ENCODE measurements at places on chromosomes 2 and 18. TPM values are rescaled to one million over a fixed set of nuclear protein-coding genes. Genes with fewer than 3 reads are reported as not detected.

DNA sequence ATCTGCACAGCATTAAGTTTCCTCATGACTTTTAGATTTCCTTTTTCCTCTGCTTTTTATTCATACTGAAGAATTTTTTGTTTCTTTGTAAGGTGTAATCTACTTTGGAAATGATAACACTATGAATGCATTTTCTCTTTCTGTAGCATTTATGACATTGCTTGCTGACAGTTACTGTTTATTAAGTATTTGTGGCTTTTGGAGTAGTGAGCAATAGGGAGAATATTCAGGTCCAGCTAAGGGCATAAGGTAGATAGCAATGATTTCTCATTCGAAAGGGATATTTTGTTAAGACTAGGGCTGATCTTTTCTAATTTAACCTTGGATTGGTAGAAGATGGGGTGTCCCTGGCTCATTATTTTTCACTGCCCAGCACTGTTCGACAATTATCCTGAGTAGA, 80.3 kb downstream of the XRCC5 start:
- no peak for DNase-seq

DNA sequence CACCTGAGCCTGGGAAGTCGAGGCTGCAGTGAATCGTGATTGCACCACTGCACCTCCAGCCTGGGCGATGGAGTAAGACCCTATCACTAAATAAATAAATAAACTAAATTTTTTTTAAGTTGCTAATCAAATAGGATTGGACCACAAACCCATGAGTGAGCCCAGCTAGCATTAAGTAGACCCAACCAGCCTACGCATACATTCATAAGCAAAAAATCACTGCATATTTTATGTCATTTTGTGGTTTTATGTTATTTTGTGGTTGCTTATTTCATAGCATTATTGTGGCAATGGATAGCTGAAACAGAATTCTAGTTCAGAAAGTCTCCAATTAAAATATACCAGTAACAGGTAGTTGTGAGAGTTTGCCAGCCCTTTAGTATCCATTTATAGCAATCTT, 29.1 kb upstream of the ZC3H15 start:
- no peak for DNase-seq

DNA sequence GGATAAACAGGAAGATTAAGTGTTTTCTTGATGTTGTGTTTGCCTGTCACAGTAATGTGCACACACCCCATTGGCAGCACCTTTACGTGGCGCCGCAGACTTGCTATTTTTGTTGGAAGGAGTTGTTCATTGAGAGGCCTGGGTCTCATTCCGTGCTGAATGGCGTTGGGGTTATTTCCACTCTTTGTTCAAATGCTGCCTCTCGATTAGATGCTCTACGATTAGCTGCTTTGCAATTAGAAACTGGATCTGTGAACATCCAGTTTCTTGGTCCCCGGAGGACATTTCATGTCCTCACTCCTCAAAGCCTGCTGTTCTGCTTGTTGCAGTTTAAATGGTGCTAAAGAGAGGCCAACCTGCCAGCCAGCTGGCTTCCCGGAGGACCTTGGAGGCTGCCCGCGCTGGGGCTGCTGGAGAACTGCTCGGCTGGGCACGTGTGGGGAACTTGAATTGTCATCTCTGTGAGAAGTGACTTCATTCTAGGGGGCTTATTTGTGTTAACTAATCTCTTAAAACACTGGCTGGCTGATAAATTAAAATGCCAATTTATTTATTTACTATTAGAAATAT, 117.4 kb upstream of the NABP1 start:
- no peak for DNase-seq

DNA sequence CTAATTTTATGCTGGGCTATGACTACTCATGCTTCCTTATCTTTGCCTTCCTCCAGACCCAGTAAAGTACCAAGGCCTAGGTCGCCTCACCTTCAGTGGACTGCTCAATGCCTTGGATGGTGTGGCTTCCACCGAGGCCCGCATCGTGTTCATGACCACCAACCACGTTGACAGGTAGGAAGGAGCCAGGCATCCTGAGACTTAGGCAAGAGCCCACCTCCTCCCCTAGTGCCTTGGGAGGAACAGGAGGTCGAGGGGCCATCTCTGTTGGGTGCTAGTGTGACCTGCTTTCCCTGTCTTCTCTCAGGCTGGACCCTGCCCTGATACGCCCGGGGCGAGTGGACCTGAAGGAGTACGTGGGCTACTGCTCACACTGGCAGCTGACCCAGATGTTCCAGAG, 3.3 kb downstream of the BCS1L start:
- DNase-seq: no peak

DNA sequence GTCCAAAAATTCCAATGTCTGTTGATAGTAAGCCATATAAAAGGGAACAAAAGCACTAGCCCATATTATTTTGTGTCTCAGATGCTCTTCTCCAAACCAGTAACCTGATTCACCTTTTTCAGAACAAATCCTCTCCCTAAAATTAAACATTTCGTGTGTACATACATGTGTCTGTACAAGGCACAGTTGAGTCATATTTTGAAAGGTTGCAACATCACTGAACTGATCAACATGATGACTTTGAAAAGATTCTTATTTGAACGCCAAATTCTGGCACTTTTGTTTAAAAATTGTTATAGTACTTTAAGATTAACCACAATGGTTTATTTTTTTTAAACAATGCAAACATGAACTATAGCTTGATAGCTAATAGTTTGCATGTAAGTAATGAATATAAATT, 102.5 kb downstream of the RIT2 start:
- DNase-seq: no peak

GRCh38 chr2:65722028-65722778, 289.8 kb upstream of the SPRED2 start:
- DNase-seq: peak; percentile 3

DNA sequence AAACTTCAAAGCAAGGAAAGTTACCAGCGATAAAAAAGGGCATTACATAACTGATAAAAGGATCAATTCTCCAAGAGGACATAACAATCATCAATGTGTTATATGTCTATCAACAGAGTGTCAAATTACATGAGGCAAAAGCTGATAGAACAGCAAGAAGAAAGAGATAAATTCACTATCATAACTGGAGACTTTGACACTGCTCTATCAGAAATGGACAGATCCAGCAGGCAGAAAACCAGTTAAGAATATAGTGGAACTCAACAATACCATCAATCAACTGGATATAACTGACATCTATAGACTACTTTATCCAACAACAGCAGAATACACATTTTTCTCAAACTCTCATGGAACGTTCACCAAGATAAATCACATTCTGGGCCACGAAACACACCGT, 65.0 kb downstream of the ROCK2 start:
- DNase-seq: no peak

DNA sequence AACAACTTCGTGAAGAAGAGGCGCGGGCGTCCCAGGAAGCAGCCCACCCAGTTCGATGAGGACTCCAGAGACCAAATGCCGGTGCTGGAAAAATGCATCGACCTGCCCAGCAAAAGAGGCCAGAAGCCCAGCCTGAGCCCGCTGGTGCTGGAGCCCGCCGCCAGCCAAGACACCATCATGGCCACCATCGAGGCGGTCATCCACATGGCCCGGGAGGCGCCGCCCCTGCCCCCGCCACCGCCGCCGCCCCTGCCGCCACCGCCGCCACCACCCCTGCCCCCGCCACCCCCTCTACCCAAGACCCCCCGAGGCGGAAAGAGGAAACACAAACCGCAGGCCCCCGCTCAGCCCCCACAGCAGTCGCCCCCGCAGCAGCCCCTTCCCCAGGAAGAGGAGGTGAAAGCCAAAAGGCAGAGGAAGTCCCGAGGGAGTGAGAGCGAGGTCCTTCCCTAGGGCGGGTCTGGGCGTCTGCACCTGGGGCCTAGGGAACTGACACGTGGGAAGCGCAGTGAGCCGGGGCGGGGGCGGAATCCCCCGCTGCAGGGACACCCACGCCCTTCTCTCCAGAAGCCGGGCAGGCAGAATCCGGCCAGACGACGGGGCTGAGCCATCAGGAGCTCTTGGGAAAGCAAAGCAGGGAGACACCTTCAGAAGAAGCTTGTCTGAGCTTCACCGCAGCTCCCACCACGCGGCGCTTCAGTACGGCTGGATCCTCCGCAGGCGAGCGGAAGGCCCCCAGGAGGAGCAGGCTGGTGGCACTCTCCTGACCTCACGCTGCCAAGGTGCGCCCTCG, 382.8 kb downstream of the SETBP1 start:
- DNase-seq: no peak

- no peak for DNase-seq
Observed at GRCh38 chr18:58645398-58645797, 16.5 kb upstream of the ALPK2 start.

- peak; percentile 84 for DNase-seq
Observed at GRCh38 chr2:105789745-105790460, 45.2 kb downstream of the NCK2 start.

The NMUR1 gene
- total RNA-seq: not detected

The GREB1 gene
- total RNA-seq: 1.2 TPM

The DOCK10 gene
- total RNA-seq: 52.9 TPM

The FOXD4L1 gene
- not detected for total RNA-seq

The SPP2 gene
- 0.23 TPM for total RNA-seq
